CD8-positive, alpha-beta T cell (primary cell): ENCODE measurements at places on chromosomes 4 and X.

- no peak for DNase-seq
Observed at GRCh38 chr4:4443821-4444220, 56.9 kb downstream of the NSG1 start.

DNA sequence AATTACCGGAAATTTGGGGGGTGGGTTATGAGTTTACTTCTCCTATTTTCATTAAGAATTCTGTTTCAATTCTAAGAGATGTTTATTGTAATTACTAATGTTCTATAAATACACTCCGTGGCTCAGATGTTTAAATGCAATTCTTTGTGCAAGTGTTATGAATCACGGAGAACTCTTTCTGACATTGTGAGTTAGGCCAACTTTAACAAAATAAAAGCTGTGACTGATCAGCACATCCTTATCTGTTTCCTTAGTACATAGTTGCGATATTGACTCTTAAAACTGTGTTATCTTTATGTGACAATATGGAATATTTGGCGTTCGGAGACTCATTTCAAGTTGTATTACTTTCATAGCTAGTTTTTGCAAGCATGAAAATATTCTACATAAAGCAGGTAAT lies 902 bp downstream of the KLHL4 start:
- DNase-seq, result no peak

DNA sequence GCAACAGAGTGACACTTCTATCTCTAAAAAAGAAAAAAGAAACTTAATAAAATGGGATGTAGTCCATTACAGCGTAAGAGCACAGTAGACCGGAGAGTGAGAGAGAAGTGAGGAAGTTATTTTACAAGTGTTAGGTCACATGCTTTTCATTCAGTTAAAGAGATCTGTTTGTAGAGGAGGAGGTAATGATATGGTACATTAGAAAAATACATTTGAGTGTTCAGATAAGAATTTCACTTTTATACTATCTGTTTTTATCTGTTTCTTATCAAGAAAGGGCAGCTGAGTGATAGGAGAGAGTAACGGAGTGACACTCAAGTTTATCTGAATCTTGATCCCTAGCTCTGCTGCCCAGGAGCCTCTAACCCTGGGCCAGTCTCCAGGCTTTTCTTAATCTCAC lies 38.9 kb downstream of the FNIP2 start:
- DNase-seq, result no peak

DNA sequence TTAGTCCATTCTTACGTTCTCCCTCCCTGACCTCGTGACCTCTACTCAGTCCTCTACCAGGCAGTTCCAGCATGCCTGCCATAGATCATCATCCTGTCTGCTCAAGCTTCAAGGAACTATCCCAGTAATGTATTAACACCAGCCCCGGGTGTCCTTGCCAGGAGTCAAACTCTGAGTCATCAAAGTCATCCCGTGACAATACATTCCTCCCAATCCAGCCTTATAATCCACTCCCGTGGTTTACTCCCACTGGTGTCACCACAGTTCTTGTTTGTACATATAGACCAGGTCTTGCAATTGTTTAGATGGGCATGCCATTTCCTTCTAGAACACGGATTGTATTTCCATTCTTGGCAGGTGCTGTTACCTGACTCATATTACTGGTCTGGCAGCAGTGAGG lies 68.7 kb upstream of the TAB3 start:
- no peak for DNase-seq

- no peak for DNase-seq
Observed at GRCh38 chr4:21753084-21753760, 195.3 kb downstream of the KCNIP4 start.

DNA sequence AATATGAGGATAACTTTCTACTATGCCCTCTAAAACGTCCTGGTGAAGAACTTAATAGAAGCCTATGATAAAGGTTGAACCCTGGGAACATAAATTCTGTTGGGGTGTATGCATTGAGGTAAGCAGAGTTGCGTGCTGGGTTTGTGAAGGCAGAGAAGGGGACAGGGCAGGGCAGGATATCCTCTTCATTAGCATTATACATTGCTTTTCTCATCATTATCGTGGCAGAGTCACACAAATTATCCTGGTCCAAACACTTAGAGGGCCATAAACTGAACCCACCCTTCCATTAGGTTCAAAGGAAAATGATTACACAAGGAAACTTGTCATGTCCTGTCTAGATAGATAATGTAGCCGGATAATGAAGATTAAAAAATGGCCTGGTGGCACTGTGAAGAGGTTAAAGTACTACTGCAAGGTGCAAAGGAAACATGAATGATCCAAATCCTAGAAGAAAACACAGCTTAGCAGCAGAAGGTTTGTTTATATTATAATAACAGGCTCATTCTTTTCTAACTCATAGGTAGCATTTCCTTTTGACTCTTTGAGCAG lies 189.1 kb downstream of the SPCS3 start:
- DNase-seq, result no peak

DNA sequence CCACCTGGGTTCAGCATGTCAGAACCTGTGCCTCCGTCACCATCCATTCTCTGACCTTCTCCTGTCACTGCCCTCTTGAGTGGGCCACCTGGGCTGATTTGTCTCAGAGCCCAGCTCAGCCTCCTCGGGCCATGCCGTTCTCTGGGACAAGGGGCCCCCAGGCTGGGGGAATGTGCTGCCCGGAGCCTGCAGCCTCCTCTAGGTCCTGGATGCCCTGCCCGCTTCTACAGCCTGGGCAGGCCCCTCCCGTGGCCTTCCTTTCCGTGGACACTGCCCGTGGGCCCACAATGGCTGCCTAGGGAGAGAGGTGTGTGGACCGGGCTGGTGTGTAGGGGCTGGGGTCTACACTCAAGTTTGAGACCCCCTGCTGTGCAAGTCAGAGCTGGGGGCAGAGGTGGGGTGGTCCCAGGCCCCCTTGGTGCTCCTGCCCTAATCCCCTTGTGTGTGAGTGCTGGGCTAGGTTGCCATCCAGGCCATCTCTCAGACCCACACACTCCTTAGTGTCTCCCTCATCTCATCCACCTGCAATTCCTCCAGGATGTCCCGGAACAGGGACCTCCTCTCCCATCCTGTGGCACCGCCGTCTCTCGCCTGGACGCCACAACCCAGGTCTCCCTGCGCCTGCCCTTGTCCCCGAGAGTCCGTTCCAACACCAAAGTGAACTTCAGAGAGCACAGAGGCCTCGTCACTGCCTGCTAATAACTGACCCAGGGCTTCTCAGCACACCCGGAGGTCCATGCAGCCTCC lies 12.4 kb downstream of the PSAPL1 start:
- DNase-seq, result no peak

- no peak for DNase-seq
Observed at GRCh38 chr4:143587703-143588102, 74.2 kb downstream of the SMARCA5 start.

DNA sequence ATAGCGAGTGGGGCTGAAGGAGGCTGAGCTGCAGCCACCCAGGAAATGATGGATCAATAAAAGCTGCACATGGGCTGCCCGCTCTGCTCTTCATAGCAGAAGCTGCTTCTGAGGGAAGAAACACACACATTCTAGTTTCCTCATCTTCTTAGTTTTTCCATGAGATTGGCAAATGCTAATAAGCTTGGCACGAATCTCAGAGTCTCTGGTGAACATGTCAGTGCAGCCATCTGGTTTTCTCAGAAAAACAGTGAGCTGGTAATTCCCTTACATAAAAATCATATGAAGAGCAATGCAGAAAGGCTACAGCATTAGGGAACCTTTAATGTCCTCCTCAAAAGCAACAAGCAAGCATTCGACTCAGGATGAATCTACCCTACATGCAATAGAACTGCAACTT lies 69.9 kb downstream of the GATB start:
- no peak for DNase-seq

DNA sequence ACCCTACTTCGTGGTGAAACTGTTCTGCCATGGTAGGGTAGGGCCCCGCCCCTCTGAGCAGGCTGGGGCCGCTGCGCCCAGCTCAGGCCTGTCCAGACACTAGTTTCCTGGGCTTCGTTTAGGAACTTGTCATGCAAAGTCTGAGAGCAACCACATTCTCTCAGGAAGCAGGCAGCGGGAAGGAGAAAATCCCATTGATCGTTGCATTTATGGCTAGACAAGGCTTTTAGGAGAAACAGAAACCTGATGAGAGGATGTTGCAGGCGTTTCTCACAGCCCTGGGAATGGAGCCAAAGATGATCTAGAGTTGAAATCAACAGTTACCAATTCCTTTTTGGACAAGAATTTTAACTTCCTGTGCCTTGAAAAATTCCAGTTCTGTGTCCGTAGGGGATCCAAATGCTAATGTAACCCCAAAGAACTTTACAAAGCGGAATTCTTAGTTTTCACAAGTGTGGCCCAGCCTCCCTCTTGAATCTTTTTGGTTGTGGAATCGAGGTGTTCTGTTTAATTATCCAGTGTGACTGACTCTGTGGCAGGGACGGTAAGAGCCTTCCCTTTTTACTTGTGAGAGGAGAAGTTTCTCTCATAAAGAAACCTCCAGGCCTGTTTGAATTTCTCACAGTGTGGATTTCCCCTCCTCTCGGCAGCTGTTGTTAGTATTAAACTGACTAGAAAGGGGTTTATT lies 4.5 kb upstream of the CXCL9 start:
- DNase-seq, result no peak

DNA sequence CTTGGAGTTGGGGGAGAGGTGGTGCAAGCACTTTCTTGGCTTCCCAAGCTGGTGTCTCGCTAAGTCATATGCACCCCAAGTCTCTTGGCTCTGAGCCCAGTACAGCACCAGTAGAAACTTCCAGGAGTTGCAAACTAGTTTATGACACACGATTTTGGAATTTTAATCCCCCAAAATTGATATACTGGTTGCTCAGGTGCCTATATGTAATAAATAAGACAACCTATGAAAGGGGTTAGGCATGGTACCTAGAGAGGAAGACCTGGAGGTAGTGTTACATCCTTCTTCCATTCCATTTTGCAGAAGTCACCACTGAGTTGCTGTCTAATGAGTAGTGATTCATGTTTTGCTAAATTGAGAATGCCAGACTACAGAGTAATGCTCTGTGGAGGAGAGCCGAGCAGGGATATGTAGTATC lies 4.3 kb upstream of the SLC4A4 start:
- DNase-seq, result no peak

DNA sequence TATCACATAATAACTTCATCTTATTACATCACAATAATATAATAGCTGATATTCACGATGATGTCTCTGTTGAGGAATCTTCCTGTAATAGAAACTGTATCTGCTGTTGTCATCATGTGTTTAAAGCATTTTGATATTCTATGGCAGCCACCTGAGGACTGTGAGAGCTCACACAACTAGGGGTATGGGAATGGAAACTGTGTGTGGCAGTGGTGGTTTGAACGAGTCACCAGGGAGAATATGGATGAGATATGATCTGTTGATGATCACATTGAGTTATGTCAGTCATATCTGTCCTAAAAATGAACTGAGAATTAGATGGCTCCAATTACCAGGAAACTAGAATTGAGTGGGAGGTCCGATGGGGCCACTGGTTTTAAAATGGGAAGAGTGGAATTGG lies 169.6 kb downstream of the MID1IP1 start:
- no peak for DNase-seq

GRCh38 chrX:18542131-18542530 lies 116.7 kb downstream of the CDKL5 start:
- DNase-seq, result no peak

GRCh38 chr4:163772238-163772637 lies 277.7 kb downstream of the TMA16 start:
- DNase-seq, result no peak

DNA sequence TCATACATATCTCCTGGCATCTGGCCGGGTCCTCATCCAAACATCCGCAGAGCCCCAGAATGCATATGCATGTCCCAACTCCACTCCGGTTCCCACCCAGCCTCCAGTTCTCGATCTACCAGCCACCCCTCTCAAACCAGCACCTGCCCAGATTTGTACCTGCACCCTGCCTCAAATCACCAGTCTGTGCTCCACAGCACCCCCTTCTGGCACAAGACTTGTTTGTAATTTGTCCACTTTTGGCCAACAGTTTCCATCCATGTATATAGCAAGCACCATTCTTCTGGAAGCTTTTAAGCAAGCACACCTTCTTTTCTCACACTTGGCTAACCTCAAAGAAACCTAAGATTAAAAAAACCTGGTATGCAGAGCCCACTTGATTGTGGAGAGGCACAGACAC lies 644.1 kb downstream of the MID1IP1 start:
- no peak for DNase-seq

GRCh38 chrX:96729053-96729452 lies 44.4 kb downstream of the DIAPH2 start:
- DNase-seq, result no peak

DNA sequence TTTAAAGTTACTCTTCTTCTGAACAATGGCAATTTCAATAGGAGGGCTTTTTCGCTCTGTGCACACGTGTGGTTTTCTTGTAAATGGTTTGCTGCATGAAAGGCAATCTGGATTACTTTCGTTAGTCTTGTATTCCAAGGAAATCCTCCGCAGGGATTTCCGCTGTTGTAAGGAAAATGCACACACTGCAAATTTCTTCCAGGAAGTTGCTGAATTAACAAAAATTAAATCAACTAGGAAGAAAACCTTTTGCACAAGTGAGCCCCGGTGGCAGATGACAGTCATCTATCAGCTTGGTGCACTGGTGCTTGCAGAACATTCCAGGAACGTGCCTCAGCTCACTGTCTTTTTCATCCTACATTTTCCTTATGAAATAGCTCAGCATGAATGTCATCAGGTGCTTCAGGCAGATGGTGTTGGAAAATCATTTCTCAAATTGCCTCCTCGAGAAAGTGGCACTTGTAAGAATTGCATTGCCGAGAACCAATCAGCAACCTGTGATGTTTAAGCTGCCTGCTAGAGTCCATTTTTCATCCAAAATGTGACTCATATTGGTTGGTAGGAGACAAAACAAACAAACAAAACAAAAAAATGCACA lies 272.4 kb upstream of the VCX start:
- DNase-seq, result no peak

- DNase-seq, result no peak
Observed at GRCh38 chr4:1874201-1874600, 3.0 kb downstream of the NSD2 start.

DNA sequence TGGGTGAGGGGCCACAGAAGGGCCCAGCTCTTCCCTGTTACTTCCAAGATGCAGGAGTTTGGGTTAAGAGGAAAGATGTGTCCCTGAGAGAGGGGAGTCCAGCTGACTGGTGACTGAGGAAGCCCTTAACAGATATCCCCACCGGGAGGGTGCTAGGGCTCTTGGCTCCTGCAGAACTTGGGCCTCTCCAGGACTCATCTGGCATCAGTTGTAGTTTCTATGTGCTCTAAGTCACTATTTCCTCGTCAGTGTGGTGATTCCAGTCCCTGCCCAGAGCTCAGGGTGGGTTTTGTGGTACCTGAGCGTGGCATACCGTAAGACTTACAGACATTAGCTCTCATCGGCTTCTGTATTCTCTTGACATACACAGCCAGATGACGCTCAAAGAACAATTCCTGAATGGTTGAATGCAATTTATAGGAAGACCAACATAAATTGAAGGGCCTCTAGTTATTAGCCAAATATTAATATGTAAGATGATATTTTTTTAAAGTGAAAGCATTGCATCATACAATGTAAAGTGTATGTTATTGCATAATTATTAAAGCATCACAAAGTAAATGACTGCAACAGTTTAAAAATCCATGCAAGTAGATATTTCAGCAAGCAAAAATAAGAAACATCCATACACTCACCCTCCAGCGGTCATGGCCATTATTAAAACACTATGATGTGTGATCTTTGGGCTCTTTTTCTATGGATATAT lies 195.5 kb downstream of the PTTG2 start:
- DNase-seq, result no peak

GRCh38 chrX:44156726-44157125 lies 183.5 kb upstream of the NDP start:
- no peak for DNase-seq

GRCh38 chr4:48862661-48863060 lies 31.8 kb downstream of the OCIAD1 start:
- DNase-seq, result no peak
